Stimulated activated CD8-positive, alpha-beta memory T cell treated with anti-CD3 and anti-CD28 coated beads, Interleukin-12 subunit alpha, Interleukin-12 subunit beta, amount 100 ng/mL, for 1 hour (primary cell): ENCODE measurements at places on chromosomes 13 and 19.

DNA sequence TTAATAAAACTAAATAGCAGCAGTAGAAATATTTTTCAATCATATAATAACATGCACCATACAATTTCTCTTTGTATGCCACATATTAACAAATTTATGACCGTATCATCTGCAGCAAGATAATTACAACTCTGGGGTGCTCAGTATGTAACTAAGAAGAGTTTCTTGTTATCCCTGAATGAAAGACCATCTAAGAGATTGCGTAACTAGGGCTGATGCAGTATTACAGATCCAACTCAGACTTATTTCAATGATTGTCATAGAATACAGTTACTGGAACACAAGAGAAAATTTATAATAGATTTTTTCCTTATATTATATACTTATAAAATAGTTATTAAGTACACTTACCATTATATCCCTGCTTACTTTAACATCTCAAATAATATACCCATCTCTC, 305.1 kb downstream of the SLITRK1 start:
- DNase-seq, result no peak

- peak; percentile 36 for DNase-seq
Observed at GRCh38 chr19:47032171-47032811, 12.7 kb downstream of the NPAS1 start.

DNA sequence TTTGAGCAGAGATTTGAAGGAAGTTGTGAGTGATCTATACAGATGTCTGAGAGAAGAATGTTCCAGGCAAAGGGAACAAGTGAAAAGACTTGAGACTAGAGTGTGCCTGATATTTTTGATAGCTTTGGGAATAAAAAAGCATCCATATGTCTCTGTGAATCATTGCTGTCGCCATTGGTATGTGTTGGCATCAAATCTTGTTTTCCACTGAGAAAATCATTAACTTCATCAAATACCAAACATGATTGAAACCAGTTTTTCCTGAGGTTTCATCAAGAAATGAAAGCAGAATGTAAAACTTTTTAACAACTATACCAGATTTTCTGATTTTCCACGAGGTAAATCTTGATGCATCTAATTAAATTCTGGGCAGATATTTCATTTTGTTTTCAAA, 862.6 kb downstream of the DIAPH3 start:
- DNase-seq, result no peak

- no peak for DNase-seq
Observed at GRCh38 chr13:33274264-33274663, 11.3 kb downstream of the STARD13 start.

- no peak for DNase-seq
Observed at GRCh38 chr13:28425793-28426192, 69.1 kb downstream of the FLT1 start.

- DNase-seq, result no peak
Observed at GRCh38 chr19:51029718-51030117, 3.3 kb upstream of the KLK11 start.

- no peak for DNase-seq
Observed at GRCh38 chr19:41354343-41354953, 726 bp upstream of the TGFB1 start.

GRCh38 chr13:108087810-108088209, 127.5 kb downstream of the LIG4 start:
- DNase-seq, result no peak

- DNase-seq, result no peak
Observed at GRCh38 chr13:61417086-61417570, 1.5 kb upstream of the PCDH20 start.

- DNase-seq, result no peak
Observed at GRCh38 chr19:35963514-35963913, 27.3 kb downstream of the LRFN3 start.

DNA sequence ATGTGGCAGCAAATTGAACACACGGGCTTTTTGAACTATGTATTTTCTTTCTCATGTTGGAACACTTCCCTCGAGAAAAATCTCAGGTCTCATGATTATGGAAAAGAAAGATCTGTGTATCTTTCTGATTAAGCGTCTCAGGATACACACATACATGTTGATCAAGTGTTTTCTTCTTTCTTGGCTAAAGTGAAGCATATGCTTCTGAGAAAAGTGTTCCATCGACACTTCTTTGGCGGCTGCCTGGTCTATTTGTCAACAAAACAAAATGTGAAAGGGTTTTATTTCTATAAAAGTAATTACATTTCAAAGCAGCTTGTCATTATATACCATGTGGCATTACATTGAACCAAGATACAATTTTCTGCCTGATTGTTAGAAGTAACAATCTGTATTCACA, 157.5 kb downstream of the DLEU7 start:
- no peak for DNase-seq

- peak; percentile 60 for DNase-seq
Observed at GRCh38 chr19:29873024-29873800, 61.4 kb downstream of the CCNE1 start.

DNA sequence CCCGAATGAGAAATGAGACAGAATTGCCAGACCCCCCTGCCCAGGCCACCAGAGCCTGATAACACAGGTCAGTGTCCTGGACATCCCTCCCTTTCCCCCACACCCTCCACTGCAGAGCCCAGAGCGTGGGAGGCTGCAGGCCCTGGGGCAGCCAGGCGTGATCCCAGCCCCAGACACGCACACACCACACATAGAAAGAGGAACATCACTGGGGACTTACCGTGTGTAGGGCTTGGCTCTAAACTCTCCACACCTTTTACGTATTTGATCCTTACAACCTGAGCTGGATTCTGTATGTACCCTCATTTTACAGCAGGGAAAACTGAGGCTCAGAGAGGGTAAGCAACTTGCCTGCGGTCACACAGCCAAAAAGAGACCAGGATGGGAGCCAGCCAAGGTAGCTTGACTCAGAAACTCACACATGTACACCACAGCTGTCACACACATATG, 334 bp upstream of the ANGPTL6 start:
- no peak for DNase-seq

- DNase-seq, result no peak
Observed at GRCh38 chr13:109483284-109483683, 303.1 kb downstream of the IRS2 start.

DNA sequence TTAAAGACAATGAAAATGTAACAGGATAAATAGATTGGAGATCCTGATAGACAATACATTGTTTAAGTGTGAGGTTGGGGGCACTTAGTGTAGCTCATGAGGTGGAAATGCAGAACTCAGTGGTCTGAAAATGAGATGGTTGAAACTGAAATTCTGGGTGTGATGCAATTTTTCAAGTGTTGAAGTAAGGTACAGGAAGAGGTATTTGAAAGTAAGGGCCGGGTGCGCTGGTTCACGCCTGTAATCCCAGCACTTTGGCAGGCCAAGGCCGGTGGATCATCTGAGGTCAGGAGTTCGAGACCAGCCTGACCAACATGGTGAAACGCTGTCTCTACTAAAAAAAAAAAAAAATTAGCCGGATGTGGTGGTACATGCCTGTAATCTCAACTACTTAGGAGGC, 113.0 kb downstream of the UFM1 start:
- DNase-seq, result no peak

- no peak for DNase-seq
Observed at GRCh38 chr19:55079400-55080038, 3.9 kb downstream of the EPS8L1 start.

- no peak for DNase-seq
Observed at GRCh38 chr13:77832339-77833100, 86.1 kb downstream of the EDNRB start.

GRCh38 chr13:32731576-32731975, 145.3 kb downstream of the PDS5B start:
- no peak for DNase-seq

GRCh38 chr13:33284031-33284430, 1.5 kb downstream of the STARD13 start:
- no peak for DNase-seq

- DNase-seq, result no peak
Observed at GRCh38 chr13:37484056-37484455, 114.5 kb downstream of the POSTN start.

DNA sequence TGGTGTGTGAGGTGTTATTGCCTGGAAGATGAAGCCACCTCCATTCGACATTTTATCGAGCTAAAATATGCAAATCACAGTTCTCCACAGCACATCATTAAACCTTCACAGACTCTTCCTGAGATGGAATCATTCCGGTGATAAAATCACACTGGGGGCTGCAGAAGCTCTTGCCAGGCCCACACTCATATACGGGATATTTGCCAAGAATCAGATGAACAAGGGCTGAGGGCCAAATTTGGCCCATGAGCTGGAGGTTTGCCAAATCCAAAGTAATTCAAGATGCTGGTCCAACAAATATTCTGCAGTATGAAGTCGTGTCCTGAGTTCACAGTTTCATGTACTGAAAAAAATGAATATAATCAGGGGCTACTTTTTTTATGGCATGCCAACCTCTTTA, 16.7 kb upstream of the RXFP2 start:
- DNase-seq, result no peak

DNA sequence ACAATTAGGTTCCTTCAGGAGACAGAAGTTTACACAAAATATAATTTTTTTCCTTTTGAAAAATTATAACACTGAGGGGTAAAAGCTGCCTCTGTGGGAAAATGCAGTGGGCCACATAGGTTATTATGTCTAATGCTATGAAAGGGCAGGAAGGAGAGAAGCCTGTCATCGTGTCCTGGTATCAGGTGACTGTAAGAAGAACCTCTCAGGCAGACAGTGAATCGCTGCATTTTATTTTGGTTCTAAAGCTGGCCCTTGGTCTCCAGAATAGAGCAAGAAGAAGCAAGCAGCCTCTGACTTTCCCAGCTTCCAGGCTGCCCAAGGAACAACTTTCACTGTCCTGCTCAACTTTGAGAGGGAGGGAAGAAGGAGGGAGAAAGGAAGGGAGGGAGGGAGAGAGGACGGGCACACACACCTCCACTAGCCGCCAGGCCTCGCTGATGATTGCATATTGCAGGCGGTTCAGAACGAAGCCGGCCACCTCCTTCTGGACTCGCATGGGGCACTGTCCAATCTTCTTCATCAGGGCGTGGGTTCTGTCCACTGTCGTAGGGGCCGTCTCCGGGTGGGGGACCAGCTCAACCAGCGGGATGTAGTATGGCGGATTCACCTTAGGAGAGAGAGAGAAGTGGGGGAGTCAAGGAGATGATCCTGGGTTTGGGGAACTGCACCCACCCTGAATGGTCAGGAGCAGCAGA, 93.8 kb downstream of the CRYL1 start:
- DNase-seq, result no peak

- DNase-seq, result no peak
Observed at GRCh38 chr19:35890113-35890650, 10.2 kb downstream of the NFKBID start.

GRCh38 chr13:69524459-69525150, 583.0 kb upstream of the ATXN8OS start:
- no peak for DNase-seq

DNA sequence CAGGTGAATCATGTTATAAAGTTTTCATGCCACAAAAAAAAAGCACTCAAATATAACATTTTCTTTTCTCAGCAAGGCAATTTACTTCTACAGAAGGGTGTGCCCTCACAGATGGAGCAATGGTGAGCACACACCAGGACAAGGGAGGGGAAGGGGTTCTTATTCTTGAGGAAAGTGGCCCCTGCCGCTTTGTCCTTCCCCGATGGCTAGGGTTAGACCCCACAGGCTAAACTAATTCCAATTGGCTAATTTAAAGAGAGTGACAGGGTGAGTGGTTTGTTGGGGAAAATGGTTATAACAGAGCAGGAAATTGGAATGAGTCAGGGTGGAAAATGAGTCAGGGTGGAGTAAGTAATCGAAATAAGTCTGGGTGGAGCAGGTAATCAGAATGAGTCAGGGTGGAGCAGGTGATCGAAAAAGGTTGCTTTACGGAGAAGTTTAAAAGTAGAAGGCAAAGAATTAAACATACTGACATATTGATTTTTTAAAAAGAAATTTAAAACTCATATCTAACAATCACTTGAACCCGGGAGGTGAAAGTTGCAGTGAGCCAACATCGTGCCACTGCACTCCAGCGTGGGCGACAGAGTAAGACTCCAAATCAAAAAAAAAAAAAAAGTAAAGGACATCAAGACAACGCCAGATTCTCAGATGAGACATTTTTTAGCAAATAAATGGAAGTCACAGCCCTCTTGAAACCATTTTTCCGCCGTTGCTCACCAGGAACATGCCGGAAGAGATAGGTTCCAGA, 813 bp downstream of the ZNF562 start:
- DNase-seq, result no peak

DNA sequence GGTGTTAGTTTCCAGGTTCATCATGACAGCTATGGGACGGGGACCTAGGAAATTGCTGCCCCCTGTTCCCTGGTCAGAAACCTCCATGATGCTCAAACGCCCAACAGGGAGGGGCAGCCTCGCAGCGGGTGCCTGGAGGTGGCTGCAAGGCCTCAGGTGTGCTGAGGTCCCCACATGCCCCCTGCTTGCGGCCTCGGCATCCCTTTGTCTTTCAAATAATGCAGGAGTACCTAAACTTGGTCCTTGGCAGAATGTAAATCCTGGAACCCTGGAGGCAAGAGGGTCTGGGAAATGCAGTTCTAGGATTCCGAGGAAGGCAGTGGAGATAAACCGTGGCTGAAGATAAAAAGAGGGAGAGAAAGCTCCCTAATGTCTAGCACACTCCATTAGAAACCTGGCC, 52.4 kb downstream of the SKA3 start:
- no peak for DNase-seq
